Stimulated activated CD8-positive, alpha-beta memory T cell treated with anti-CD3 and anti-CD28 coated beads, Interleukin-4, amount 100 ng/mL, for 4 hours (primary cell): ENCODE measurements at places on chromosomes 5 and 9.

- no peak for DNase-seq
Measured at GRCh38 chr5:147893820-147894219, 12.5 kb downstream of the C5orf46 start.

DNA sequence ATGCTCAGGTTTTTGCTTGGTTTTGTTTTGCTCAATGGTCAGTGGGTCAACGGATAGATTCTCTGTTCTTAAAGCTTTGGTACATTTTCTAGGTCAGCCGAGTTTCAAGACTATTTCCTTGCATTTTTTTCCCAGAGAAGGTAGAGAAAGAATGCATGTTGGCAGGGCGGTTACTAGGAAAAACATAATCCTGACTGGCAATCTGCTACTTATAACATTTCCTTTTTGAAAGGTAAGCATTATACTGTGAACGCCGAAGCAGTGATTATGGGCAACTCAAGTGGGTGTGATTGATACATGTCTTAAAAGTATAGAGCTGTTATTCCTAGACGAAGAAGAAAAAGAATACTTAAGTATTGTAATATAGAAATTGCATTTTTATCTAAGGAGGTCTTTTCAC, 273.2 kb downstream of the MAST4 start:
- DNase-seq = no peak

GRCh38 chr9:101398930-101399642, 435 bp downstream of the ZNF189 start:
- DNase-seq = no peak

DNA sequence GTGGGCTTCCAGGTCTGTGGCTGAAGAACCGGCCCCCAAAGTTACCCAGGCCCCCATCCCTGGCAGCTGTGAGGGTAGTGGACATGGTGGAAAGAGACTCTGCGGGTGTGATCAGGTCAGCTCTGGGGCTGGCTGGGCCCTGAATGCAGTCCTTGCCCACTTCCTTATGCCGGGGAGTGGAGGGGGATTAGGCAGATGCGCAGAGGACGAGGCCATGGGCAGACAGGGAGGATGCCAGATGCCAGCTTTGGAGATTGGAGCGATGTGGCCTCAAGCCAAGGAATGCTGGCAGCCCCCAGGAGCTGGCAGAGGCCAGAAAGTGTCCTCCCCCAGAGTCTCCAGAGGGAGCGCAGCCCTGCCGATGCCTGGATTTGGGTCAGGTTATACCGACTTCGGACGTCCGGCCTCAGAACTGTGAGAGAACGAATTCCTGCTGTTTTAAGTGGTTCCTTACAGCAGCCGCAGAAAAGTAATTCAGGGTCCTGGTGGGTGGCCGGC, 69.8 kb downstream of the ADAMTS2 start:
- DNase-seq = no peak

- no peak for DNase-seq
Measured at GRCh38 chr5:126096442-126097006, 326.7 kb upstream of the GRAMD2B start.

DNA sequence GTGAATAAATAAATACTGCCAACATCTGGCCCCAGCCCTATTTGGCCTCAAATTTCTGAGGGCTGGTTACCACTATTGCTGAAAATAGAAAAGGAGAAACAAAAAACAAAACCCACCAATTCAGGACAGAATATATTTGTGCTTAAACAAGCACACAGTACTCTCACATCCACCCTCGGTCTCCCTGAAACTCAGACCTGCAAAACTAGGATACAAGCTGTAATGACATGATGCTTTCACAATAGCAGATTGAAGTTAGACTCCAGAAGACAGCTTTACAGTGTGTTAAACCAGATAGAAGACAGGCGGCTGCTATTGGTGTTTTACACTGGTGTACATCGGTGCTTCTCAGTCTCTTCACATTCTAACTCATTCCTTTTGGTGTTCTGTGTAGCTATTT, 214.9 kb upstream of the DMRT1 start:
- no peak for DNase-seq

- DNase-seq = no peak
Measured at GRCh38 chr5:66186108-66186507, 42.0 kb downstream of the SREK1 start.

- DNase-seq = no peak
Measured at GRCh38 chr5:124941051-124942049, 194.9 kb upstream of the ZNF608 start.

DNA sequence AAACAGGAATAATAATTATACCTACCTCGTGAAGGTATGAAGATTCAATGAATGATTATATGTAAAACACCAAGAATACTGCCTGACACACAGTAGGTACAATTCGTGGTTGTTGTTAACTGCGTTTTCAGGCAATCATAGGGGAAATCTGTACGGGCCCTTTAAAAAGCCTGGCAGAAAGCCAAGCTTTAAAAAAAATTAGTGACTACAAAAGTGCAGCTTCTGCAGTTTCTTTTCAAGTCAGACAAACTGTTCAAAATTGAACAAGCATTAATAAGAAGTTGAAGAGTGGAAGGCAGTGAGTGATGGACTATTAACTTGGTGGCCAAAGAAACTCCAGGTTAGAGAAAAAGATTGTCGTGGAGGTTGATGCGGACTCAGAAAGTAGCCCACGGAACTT, 85.9 kb upstream of the TRIO start:
- no peak for DNase-seq

GRCh38 chr9:96137671-96138429, 164.1 kb downstream of the HSD17B3 start:
- DNase-seq = no peak

DNA sequence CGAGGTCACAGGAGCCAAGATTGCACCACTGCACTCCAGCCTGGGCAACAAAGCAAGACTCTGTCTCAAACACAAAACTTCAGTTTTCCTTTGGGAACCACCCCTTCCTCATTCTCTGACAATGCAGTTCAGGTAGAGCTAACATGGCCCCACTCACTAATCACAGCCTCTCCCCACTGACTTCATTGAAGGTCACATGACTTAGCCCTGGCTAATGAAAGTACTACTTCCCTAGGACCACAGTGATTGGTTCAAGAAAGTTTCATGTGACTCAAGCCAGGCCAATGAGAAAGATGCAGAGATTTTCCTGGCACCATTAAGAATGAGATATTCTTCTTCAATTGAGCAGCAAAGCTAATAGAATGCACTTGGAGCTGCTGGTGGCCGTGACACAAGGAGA, 67.2 kb upstream of the GPBP1 start:
- DNase-seq = no peak

DNA sequence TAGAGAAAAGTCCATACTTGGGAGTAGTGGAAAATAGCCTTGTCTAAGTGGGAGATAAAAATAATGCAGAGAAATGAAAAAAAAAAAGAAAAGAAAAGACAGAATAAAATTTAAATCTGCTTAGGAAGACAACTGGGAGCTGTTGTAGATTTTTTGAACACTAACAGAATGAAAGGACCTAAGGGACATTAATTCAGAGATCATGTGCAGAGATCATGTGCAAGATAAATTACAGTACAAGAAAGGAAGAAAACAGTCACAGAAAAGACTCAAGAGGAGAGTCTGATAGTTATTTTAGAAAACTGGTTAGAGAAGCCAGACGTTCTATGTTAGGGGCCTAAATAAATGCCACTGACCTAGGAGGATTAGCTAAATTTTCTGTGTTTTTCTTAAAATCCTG, 1226.8 kb upstream of the NUDT12 start:
- no peak for DNase-seq

DNA sequence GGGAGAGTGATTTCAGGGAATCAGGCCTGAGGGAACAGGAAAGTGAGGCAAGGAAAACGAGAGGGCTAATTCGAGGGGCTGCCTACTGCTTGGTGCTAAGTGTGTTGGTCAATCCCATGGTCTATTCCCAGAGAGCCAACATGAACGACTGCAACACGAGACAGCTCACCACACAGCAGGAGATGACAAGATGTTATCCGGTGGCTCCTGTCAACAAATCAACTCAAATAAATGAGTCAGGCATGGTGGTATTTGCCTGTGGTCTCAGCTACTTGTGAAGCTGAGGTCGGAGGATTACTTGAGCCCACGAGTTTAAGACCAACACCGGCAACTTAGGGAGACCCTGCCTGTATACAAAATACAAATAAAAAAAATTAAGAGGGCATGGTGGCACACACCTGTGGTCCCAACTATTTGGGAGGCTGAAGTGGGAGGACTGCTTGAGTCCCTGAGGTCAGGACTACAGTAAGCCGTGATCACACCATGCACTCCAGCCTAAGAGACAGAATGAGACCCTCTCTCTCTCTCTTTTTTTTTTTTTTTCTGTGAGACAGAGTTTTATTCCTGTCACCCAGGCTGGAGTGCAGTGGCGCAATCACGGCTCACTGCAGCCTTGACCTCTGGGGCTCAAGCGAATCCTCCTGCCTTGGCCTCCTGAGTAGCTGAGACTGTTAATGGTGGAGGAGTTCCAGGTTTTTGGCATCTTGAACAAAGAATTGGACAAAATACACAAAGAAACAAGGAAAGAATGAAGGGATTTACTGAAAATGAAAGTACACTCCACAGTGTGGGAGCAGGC, 9.0 kb upstream of the FAF2 start:
- no peak for DNase-seq

- DNase-seq = no peak
Measured at GRCh38 chr5:130136300-130136699, 232.0 kb downstream of the CHSY3 start.

DNA sequence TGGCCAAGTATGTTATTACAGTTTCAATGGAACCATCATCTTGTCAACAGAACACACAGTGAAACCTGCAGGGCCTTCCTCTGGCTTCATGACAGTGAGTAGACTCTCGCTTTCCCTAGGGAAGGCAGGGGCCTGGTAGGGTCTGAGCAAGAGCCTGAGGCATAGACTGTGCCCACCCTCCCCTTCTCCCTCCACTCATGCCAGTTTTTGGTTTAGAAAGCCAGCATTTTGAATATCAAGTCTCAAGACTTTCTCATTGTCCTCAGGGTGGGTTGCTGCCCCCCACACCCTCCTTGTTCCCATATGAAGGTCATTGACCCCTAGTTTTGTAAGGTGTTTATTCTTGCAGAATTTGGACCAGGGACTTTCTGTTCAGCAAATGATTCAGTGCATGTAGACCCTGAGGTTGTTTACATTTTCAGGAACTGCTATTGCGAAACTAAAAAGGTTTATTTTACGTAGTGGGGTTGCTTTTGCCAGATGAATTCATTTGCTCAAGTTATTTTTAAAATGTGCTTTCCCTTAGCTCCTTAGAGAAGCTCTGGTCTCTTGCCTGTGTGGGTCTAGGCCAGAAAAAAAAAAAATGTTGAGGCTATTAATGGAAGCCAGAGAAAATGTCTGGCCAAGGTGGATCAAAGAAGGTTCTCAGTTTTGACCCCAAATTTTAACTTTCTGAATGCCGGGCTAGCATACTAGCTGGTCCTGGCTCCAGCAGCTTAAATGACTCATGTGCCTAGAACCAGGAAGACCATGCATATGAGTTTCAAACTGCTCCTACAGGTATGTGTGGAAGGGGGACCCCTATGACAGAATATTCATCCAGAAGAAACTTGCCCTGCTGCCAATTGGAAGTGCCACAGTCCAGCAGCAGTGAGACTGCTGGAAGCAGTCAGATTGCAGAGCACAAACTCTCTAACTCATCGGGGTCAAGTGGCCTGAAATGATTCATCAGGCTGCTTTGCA, 10.1 kb upstream of the MOB3B start:
- no peak for DNase-seq

DNA sequence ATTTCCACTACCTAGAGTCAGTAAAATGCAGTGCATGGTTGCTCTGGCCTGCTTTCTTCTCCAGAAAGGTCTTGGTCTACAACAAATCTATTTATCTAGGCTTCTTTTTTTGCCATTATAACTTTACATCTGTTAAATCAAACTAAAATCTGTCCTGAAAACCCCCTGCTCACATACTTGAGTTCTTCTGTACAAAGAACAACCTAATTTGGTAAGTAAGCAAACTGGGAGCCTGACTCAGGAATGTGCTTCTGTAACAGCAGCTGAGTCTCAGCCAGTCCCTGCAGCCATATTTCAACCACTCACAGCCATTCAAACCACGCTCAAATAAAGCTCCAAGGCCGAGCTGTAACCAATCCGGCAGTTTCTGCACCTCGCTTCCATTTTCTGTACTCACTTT, 95.8 kb downstream of the PLPP1 start:
- no peak for DNase-seq

GRCh38 chr5:88518131-88519016, 249.7 kb upstream of the TMEM161B start:
- no peak for DNase-seq
